ENCODE measurements at places on chromosomes 1 and 21.
A peak's percentile ranks its signal among the peaks of the same experiment; 100 is the strongest.

DNA sequence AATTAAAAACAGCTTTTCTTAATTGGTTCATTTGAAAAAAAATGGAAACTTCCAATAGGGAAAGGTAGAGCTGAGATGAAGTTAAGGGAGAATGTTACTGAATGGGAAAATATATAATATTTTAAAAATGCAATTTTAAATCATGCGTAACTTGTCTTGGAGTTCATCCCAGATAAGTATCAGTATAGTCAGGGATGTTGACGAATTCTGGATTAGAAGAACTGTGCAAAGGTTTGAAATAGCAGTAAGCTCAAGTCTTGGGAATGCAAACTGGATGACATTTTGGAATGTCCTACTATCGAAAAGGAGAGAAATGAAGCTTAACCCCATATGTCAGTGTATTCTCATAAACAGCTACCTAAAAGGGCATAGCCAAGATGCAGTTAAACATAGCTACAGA, 4.0 kb upstream of the ST6GALNAC3 start:
- H3K36me3 ChIP-seq, result no peaks in the 10 kb centered on the region
- peaks cover 32% of the 10 kb centered on the region for H3K4me1 ChIP-seq
- no peak for DNase-seq
- H3K27me3 ChIP-seq, result no peaks in the 10 kb centered on the region
- H3K27ac ChIP-seq, result no peak overlapping the region
- no peak overlapping the region for H3K4me3 ChIP-seq

GRCh38 chr1:109879881-109880525, 30.6 kb upstream of the CSF1 start:
- peaks cover 5% of the 10 kb centered on the region for H3K27me3 ChIP-seq
- peak overlapping the region; percentile 66 for H3K27ac ChIP-seq
- H3K36me3 ChIP-seq, result no peaks in the 10 kb centered on the region
- peaks cover 99% of the 10 kb centered on the region for H3K4me1 ChIP-seq
- DNase-seq, result no peak

DNA sequence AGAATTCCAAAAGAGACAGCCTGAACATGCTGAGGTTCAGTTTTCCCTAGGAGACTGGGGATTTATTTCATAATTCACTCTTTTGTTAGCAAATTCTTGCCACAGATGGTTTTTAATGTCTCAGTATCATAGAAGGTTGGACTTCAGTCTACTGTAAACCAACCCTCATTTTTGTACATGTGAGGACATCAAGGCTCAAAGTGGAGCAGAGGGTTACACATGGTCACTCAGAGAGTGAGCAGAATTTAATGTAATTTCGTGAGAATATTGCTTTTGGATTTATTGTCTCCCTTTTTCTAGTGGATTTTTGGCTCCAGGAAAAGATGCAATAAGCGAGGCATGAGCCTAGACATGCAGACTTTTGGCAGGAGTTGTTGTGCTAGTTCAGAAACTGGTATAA, 210.8 kb upstream of the JUN start:
- no peak for DNase-seq
- no peak overlapping the region for H3K27ac ChIP-seq
- H3K27me3 ChIP-seq, result no peaks in the 10 kb centered on the region
- peaks cover 25% of the 10 kb centered on the region for H3K4me1 ChIP-seq
- H3K36me3 ChIP-seq, result no peaks in the 10 kb centered on the region
- H3K4me3 ChIP-seq, result no peak overlapping the region

- DNase-seq, result no peak
- no peaks in the 10 kb centered on the region for H3K4me1 ChIP-seq
- peaks cover 14% of the 10 kb centered on the region for H3K36me3 ChIP-seq
- peaks cover 10% of the 10 kb centered on the region for H3K27me3 ChIP-seq
- no peak overlapping the region for H3K27ac ChIP-seq
Measured at GRCh38 chr1:229590119-229590518, 31.6 kb upstream of the ABCB10 start.

DNA sequence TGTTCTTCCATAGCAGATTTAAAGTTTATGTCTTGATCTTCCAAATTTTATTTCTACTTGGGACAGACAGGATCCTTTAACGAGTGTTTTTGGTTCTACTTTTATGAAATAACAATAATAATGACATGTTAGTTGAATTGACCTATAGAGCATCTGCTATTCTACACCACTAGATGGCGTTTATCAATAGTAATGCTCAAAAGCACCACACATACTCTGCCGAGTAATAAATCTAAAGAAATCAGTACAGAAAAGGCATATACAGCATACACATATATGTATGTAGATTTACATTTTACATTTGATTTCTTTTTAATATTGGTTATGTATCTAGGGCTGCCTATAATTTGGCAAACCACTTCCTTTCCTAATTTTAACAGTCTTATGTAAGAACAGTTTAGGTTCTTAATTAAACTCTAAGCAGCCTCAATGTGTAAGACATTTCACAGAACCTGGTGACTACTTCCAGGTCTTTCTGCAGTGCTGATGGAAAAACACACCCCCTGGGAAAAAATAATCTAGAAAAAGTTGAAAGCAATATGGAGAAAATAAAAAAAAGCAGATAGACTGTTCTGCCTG, 5.9 kb upstream of the SIPA1L2 start:
- no peak overlapping the region for H3K4me3 ChIP-seq
- H3K36me3 ChIP-seq, result no peaks in the 10 kb centered on the region
- H3K27ac ChIP-seq, result no peak overlapping the region
- peaks cover 6% of the 10 kb centered on the region for H3K4me1 ChIP-seq
- no peak for DNase-seq

- no peak overlapping the region for H3K27ac ChIP-seq
- H3K36me3 ChIP-seq, result no peaks in the 10 kb centered on the region
- peaks cover 5% of the 10 kb centered on the region for H3K27me3 ChIP-seq
- H3K4me3 ChIP-seq, result no peak overlapping the region
- H3K4me1 ChIP-seq, result no peaks in the 10 kb centered on the region
Measured at GRCh38 chr1:228697207-228698016, 37.9 kb upstream of the RHOU start.

DNA sequence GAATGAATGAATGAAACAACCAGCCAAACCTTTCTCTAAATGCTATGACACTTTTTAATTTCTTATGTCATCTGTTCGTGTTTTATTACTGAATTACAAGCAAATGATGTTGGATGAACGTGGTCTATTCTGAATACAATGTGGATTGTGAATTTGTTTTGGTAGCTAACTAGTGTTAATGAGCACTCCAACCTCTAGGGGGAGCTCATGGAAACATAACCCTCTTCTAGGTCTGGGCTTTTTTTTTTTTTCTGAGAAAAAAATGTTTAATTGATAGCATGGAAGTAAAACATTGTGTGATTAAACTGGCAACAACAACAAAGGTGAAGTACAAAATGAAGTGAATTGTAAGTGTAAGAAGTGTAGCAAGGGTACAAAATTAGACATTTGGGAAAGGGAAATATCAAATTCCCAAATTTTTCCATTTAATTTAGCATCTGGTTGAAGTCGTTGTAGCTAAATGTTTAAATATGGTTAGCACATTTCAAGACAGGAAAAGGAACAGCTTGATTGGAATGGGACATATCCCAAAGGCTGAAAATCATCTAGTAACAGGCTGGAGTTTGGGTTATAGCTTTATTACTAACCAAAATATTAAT, 42.6 kb upstream of the PTGS2 start:
- H3K27me3 ChIP-seq, result peaks cover 3% of the 10 kb centered on the region
- peak; percentile 9 for DNase-seq
- H3K36me3 ChIP-seq, result no peaks in the 10 kb centered on the region
- H3K4me3 ChIP-seq, result no peak overlapping the region

GRCh38 chr1:201250326-201251011, 32.8 kb upstream of the PKP1 start:
- no peak for DNase-seq
- no peak overlapping the region for H3K27ac ChIP-seq
- H3K36me3 ChIP-seq, result no peaks in the 10 kb centered on the region
- peaks cover 6% of the 10 kb centered on the region for H3K4me1 ChIP-seq
- no peak overlapping the region for H3K4me3 ChIP-seq
- H3K27me3 ChIP-seq, result peaks cover 7% of the 10 kb centered on the region

- DNase-seq, result no peak
- H3K36me3 ChIP-seq, result peaks cover 38% of the 10 kb centered on the region
- no peaks in the 10 kb centered on the region for H3K4me1 ChIP-seq
- no peaks in the 10 kb centered on the region for H3K27me3 ChIP-seq
Measured at GRCh38 chr1:77585610-77586314, 96.7 kb downstream of the ZZZ3 start.

DNA sequence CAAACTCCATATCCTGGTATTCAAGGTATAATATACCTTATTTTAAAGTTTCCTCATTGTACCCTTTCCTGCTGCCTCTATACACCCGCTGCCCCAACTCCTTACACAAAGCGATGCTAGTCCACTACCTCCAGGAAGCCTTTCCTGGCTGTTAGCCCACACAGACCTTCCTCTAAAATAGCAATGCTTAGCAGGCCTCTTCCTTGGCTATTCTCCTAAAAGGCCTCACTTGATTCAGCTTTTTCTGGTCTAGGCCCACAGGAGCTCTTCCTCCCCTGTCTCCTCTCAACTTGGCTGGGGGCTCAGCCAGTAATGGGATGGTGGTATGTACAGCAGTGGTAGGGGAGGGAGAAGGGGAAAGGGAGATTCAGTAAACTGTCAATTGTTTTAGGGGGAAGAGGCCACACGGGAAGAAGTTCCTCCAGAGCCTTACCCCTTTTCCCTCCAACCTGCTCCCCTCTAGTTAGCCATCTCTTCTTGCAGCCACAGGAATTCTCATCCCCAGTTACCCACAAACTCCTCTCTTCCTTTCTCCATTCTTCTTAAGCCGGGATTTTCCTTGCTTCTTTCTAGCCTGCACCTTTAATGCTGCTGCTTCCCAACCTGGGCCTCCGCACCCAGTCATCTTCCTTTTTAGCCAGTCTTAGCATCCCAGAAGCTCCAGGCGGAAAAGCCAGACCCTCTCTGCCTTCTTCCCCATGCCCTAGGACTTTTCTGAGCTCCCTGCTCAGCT, 2.6 kb downstream of the LRRC41 start:
- H3K27ac ChIP-seq, result peak overlapping the region; percentile 99
- peaks cover 29% of the 10 kb centered on the region for H3K36me3 ChIP-seq
- no peak for DNase-seq
- peak overlapping the region; percentile 99 for H3K4me3 ChIP-seq
- H3K27me3 ChIP-seq, result no peaks in the 10 kb centered on the region
- H3K4me1 ChIP-seq, result peaks cover 51% of the 10 kb centered on the region

DNA sequence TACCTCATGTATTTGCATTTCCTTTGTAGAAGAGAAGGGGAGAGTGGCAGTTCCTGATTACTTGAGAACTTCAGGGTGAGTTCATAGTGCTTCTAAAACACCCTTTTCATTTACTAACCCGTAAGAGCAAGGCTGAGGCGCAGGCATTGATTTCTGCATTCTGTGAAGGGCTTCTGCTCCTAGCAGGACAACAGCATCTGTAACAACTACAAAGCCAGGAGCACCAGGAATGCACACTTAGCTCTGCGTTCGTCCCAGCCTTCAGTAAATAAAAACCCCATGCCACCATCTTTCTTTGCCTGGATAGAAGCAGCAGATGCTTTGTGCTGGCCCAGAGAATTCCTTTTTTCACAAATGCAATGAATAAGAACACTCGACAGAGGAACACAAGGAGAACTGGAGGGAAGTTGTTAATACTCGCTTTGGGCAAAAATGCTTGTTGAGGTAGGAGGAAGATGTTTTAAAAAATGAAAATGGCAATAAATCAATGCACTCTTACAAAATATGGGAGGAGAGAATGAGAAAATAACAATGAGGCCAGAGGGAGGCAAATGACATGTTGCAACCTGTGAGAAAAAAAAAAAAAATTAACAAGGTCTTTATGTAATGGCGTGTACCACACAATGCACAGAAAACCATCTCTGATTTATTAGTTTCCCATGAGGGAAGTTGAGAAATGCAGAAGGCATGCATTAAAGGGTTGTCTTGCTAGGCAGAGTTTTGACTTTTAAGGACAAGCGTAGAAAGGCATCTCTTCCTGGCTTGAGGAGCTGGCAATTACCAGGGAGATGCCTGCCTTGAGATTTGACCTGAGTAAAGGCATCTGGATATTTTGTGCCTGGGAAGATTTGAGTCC, 418.8 kb downstream of the DISC1 start:
- no peak for DNase-seq
- H3K4me1 ChIP-seq, result peaks cover 23% of the 10 kb centered on the region
- H3K4me3 ChIP-seq, result no peak overlapping the region
- no peaks in the 10 kb centered on the region for H3K27me3 ChIP-seq
- H3K36me3 ChIP-seq, result no peaks in the 10 kb centered on the region

GRCh38 chr1:74824497-74825107, 91.7 kb downstream of the TYW3 start:
- H3K36me3 ChIP-seq, result no peaks in the 10 kb centered on the region
- H3K4me1 ChIP-seq, result no peaks in the 10 kb centered on the region
- no peak overlapping the region for H3K4me3 ChIP-seq
- no peak for DNase-seq
- no peaks in the 10 kb centered on the region for H3K27me3 ChIP-seq

- no peaks in the 10 kb centered on the region for H3K36me3 ChIP-seq
- H3K4me3 ChIP-seq, result no peak overlapping the region
- H3K27me3 ChIP-seq, result peaks cover 18% of the 10 kb centered on the region
- DNase-seq, result no peak
- no peak overlapping the region for H3K27ac ChIP-seq
Measured at GRCh38 chr1:230321341-230321740, 104.8 kb downstream of the PGBD5 start.

DNA sequence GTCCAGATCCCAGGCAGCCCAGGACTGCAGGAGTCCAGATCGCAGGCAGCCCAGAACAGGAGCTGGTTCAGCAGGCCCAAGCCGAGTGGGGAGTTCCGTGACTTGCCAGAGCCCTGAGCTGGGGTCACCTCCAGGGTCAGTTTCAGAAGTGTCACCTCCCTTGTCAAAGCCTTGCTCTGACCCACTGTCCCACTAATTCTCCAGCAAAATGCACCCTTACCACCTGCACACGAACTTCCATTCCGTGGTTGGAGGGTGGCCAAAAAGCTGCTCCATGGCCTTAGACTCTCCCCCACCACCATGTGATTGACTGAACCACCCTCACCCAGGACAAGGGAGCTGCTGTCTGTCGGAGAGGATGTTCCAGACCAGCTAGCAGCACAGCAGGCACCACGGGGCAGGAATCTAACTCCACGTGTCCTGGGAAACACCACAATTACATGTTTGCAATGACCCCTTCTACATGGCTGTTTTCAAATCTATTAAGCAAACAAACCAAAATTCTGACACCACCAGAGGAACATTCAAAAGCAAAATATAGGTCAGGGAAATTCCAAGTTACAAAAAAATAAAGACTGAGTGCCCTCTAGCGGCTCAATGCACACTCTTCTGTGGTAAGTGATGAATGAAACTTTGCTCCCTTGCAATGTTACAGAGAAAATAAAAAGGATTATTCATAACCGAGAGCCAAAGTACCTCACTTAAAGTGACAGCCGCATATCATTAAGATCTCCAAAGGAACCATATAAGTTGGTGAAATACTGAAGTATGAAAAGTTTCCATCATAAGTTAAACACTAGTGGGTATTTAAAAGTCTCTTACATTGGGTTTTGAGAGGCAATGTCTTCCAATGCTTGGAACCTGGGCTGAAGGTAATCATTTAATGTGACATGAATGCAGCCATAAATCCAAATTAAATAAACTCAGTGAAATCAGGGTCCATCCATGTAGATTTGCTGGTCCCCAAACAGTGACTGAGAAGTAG, 76.3 kb downstream of the NPHP4 start:
- no peaks in the 10 kb centered on the region for H3K27me3 ChIP-seq
- H3K4me1 ChIP-seq, result peaks cover 30% of the 10 kb centered on the region
- peaks cover 4% of the 10 kb centered on the region for H3K36me3 ChIP-seq
- no peak overlapping the region for H3K4me3 ChIP-seq
- DNase-seq, result peak; percentile 25
- no peak overlapping the region for H3K27ac ChIP-seq

- no peak for DNase-seq
- no peak overlapping the region for H3K4me3 ChIP-seq
- H3K4me1 ChIP-seq, result peaks cover 78% of the 10 kb centered on the region
- peak overlapping the region; percentile 76 for H3K27ac ChIP-seq
- H3K36me3 ChIP-seq, result peaks cover 62% of the 10 kb centered on the region
Measured at GRCh38 chr1:33031506-33031905, 5.2 kb downstream of the AK2 start.
